AG09309 (cell line): ENCODE measurements at places on chromosomes 6 and 20.
A peak's percentile ranks its signal among the peaks of the same experiment; 100 is the strongest.

DNA sequence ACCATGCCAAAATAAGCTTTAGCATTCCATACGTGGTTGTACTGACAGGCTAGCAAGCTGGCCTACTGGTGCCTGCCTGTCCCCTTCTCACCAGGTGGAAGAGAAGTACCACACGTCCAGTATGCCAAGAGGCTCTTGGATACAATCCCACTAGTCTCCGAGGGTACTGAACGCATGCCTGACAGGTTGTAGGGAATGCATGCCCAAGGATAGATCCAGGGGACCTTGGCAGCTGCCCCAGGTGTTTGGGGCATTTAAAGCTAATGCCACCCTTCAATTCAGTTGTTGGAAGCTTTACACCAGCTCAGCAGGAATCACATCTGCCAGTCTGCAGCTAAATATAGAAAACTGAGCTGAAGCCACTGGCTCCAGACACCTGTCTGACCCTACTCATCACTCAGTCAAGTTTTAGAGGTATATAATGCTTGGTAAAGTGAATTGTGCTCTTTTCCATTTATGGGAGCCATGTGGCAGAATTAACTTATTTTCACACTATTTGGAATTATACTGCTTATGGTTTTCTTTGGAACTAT, 4.9 kb downstream of the TUBB2B start:
- DNase-seq: no peak

GRCh38 chr6:169141671-169142537, 111.7 kb downstream of the THBS2 start:
- no peak for DNase-seq

GRCh38 chr6:139194740-139195139, 59.9 kb downstream of the HECA start:
- no peak for DNase-seq

DNA sequence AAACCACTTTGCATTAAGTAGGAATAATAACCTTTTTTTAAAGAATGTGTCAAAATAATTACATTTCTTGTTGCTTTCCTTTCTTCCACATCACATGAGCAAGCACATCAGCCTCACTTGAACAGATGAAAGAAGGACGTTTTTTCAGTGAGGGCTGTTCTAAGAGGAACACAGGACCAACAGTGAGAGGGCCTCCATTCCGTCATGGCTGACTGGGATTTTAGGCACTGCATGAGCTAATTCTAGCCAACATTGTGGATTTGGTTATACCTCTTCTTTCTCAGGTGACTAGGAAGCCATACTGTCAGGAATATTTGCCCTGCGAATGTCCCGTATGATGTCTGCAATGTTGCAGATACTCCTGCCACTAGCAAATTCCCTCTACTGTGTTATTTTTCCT, 87.6 kb downstream of the LINC00237 start:
- no peak for DNase-seq

DNA sequence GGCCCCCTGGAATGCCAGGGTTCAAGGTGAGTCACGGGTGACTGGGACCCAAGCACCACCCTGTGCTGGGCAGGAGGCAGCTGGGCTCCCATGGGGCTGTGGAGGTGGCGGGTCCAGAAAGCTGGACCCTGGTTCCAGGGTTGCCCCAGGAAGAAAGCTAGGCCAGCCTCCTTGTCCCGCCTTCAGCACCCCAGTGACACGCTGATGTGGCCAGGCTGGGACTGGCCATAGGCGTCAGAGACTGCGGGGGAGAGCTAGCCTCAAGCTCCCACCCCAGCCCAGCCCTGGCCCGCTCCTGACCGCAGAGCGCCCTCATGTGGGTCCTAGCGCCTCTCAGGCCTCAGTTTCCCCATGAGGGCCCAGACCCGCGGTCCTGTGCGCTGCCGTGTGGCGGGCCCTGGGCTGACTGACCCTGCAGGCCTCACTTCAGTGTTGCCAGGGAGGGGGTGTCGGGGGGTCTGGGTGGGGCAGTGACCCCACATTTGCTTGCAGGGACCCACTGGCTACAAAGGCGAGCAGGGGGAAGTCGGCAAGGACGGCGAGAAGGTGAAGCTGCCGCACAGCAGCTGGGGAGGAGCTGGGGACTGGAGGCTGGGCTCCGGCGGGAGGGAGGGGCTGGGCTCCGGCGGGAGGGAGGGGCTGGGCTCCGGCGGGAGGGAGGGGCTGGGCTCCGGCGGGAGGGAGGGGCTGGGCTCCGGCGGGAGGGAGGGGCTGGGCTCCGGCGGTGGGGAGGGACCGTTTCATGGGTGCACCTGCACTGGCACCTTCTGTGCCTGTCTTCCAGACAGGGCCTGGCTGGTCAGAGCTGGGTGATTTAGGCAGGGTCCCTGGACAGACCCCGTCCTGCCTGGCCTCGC, 7.9 kb downstream of the COL9A3 start:
- no peak for DNase-seq

DNA sequence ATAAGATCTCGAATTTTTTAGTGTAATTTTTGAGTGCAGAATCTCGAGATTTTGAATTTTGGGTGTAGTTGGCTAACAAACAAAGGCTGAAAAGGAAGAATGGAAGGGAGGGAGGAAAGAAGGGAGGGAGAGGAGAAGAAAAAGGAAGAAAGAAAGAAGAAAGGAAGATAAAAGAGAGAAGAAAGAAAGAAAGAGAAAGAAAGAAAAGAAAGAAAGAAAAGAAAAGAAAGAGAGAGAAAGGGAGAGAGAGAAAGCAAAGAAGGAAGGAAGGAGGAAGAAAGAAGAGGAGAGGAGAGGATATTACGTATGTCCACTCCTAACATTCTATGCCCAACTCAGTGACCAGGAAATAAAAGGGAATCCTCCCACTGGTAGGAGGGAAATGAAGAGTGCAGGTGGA, 169.6 kb downstream of the TBXT start:
- DNase-seq: no peak

DNA sequence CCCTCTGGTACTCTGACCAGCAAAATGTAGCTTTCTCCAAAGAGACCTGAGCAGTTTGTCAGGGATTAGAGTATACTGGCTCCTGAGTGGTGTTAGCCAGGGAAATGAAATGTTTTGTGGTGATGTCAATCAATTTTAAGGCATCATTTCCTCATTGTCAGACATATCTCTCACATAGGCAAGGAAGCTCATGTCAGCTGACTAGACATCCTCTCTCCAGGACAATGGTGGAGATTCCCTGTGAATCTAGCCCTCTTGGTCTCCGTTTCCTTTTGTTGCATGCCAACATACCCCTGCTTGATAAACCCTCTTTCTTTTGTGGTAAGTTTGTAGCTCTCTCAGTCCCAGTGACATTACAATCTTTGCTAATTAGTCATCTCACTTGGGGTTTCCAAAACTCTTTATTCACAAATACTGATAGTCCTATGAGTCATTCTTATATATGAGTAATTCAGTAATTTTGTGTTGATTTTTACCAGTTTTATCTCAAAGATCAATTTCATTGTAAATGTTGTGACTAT, 135.6 kb upstream of the PTPRK start:
- DNase-seq: peak; percentile 55

GRCh38 chr6:126372626-126373025, 32.7 kb downstream of the CENPW start:
- DNase-seq: no peak

DNA sequence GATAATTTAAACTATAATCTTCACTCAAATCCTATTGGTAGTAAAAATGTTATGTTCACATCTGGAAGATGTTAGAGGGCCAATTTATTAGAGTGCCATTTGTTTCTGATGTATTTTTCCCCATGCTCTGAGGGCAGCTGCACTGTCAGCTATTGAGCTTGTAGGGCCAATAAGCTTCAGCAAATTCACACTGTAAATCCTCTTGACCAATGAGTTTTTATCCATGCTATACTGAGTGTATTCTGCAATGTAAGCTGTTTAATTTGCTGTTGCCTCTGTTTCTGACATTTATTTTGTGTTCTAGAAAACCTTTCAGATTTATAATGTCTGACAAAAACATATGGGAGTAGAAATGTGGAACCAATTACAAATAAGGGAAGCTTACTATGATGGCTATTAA, 62.6 kb downstream of the OGFRL1 start:
- DNase-seq: no peak

DNA sequence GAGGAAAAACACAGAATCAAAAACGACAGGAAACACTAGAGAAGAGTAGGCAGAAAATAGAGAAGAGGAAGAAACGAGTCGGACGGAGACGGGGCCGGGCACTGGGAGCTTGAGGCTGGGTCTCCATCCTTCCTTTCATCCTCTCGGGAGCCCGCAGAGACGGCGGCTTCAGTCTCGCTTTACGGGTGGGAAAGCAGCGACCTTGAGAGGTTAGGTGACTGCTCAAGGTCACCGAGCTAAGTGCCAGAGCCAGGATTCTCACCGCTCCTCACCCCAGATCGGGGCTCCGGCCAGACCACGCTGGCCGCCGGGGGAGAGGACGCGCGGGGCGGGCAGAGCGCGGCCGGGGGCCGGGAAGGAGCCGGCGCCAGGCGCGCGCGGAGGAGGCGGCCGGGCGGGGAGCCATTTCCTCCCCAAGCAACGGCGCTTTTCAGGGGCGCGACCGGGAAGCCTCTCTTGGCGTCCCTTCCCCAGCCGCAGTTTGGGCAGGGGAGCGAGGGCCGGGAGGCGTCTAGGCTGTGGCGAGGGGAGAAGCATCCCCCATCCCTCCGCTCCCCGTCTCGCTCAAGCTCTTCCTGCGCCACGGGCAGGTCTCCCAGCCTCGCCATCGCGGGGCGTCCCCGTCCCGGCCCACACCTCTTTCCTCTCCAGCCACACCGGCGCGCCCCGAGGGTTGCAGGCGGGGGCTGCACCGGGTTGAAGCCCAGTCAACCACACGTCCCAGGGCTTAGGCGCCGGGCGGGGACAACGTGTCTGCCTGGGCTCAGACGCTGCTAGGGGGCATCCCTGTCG, 24.1 kb upstream of the MAP3K7 start:
- DNase-seq: no peak

GRCh38 chr6:144582939-144583613, 297.9 kb downstream of the UTRN start:
- no peak for DNase-seq

GRCh38 chr6:44257025-44257752, at the start of gene SLC35B2:
SLC35B2 (minus strand) TSS chr6:44257528; CDS start chr6:44257410, 118 bp downstream.
- DNase-seq: no peak

DNA sequence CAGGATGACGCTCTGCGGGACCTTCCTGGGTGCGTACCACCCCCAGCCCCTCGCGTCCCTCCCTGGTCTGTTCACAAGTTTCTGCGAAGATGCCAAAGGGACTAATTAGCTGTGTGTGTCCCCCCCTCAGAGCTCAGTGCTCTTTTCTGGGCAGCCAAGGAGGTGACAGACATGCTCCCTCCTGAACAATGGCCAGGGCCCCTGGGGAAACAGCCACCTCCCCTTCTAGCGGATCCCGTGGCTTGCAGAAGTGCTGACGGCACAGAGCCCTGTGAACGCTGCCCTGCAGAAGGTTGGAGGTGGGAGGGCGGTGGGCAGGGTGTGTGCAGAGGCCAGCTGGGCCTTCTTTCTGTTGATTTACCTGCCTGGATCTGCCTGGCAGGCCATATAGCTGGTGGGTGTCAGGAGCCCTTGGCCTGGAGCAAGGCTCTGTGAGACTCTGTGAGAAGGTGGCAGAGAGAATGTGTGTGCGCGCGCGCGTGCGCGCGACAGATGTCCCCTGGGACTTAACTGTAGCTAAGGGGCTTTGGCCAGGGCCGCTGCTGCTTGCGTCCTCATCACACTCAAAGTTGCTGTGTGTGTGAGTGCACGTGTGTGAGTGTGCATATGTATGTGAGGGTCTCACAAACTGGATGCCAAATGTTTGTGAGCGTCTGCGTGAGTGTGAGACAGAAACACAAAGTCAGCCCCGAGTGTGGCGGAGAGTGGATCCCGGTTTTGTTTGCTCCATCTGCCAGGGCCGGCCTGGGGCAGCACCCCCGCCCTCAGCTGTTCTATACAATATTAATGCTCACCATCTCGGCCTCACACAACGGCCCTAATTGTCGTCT, 3.5 kb upstream of the MYT1 start:
- DNase-seq: no peak

DNA sequence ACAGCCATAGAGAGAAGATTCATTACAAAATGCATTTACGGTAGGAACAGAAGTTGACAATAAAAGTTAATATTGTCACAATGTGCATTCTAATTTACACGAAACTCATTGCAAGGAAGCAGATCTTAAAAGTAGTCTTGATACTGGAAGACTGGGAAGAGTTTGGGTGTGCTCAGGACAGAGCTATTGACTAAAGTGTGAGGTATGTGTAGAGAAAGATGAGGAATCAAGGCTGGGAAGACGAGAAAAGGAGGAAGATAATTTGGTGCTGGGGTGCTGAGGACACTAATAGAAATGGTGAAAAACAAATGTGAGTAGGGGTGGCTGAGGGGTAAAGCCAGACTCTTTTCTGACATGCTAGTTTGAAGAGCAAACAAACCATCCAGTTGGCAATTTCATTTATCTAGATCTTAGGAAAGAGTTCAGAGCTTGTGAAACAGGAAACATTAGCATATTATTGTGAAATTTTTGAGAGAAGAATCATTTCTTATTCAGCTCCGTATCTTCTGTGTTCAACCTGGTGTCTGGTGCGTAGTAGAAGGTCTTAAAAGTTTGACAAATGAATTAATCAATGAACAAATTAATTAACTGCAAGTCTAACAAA, 72.7 kb downstream of the ELOVL4 start:
- DNase-seq: peak; percentile 3

- DNase-seq: no peak
Observed at GRCh38 chr20:63196768-63197470, 19.0 kb downstream of the YTHDF1 start.

GRCh38 chr6:132952031-132952867, 137.9 kb downstream of the RPS12 start:
- DNase-seq: no peak

GRCh38 chr6:30144811-30145210, 8.9 kb downstream of the TRIM40 start:
- no peak for DNase-seq

GRCh38 chr6:11609324-11610071, 71.9 kb downstream of the TMEM170B start:
- peak; percentile 94 for DNase-seq

DNA sequence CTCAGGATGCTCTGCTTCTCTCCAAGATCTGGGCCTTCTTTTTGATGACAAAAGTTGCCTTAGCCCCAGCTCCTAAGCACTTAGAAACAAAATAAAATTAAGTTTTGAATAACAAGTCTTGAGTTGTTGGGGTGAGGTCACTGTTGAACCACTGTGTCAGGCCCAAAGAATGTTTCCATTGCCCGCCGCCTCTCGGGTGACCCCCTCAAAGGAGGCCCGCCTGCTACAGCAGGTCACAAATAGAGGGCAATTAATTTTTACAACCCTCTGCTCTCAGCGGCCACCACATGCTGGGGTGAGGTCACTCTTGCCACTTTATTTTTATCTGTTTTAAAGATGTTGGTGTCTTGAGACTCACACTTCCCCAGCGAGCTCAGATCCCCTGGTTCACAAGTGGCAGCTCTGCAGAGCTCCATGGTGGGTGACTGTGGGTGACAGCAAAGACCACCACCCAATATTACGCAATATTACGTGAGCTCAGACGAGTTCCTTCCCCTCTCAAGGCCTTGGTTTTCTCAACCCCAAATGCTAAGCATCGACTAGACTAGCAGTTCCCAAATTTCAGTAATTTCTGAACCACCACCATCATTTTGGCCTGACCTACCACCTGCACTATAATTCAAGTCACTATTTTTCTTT, 247.7 kb upstream of the PMEPA1 start:
- peak; percentile 32 for DNase-seq

DNA sequence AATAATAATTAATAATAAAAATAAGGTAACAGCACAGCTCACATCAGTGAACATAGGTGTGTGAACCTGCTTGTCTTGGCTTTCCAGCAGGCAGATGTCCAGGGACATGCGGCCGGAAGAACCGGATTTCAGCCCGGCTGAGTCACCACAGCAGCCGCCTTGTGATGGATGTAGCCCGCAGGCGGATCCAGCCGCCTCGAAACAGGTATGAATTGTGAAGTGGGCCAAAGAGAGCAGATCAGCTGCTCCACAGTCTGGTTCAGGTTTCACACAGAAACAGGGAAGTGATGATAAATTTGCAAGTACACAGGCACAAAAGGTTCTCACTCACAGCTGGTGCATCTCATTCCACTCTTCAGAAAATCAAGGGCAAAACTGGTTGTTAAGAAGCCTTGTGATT, 55.1 kb downstream of the ID4 start:
- DNase-seq: no peak
